Activated T-cell treated with anti-CD3 and anti-CD28 coated beads, Interleukin-2, amount 50 U/mL, for 1 hour (primary cell): ENCODE measurements at places on chromosomes 2 and 18.

DNA sequence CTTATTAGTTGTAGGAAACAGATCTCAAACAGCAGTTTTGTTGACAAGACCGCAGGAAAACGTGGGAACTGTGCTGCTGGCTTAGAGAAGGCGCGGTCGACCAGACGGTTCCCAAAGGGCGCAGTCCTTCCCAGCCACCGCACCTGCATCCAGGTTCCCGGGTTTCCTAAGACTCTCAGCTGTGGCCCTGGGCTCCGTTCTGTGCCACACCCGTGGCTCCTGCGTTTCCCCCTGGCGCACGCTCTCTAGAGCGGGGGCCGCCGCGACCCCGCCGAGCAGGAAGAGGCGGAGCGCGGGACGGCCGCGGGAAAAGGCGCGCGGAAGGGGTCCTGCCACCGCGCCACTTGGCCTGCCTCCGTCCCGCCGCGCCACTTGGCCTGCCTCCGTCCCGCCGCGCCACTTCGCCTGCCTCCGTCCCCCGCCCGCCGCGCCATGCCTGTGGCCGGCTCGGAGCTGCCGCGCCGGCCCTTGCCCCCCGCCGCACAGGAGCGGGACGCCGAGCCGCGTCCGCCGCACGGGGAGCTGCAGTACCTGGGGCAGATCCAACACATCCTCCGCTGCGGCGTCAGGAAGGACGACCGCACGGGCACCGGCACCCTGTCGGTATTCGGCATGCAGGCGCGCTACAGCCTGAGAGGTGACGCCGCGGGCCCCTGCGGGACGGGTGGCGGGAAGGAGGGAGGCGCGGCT lies at the start of gene TYMS:
TYMS (plus strand) TSS at position 343 of the 690 bp plus-strand sequence; CDS start at position 433, 90 bp downstream.
- DNase-seq: peak; percentile 37

DNA sequence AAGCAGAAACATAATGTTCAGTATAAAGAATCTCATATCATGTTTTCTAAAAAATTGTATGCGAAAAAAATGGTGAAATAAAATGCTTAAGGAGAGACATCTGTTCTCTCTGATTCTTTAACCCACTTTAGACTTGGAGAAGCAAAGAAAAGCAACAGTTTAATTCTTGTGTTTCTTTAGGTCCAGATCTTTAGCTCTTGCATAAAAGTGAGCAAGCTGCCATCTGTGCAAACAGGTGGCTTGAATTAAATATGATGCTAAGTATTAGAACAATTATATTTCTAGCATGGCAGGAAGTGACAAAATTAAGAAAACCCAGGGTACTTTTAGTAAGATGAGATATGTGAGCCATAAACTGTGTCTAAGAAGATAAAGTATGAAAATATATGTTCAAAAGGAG lies 1038.3 kb downstream of the DPP10 start:
- DNase-seq: no peak

- DNase-seq: peak; percentile 51
These were observed 25.6 kb downstream of the ZNF407 start for GRCh38 chr18:74623047-74623816.

DNA sequence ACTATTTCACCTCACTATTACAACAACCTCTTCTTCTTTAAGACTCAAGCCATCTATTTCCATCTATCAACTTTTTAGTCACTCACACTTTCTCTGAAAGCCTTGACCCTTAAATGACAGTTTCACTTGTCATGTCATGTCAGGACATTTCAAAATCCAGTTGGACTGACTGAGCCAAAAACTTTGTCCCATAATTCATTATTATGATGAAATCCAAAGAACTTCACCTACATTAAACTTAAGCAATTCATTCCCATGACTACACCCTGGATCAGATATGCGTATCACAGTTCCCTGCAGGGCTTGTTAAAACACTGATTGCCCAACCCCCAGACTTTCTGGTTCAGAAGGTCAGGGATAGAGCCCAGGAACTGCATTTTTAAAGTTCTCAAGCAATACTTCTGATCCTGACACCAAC lies 26.5 kb downstream of the LDAH start:
- no peak for DNase-seq

DNA sequence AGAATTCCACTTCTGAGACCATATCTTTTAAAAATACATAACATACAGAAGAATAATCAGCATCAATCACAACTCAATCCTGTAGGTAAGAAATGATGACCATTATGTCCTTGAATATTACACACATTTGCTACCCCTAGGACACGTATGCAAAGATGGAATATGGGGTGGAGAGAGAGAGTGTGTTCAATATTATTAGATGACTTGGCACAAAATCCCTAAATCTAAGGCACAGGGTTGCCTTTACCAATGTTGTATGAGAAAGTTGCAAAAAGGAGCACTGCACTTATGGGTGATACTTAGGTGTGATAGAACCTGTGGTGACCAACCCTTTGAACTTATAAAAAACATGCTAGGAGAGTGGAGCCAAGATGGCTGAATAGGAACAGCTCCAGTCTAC lies 326.2 kb upstream of the FSHR start:
- DNase-seq: no peak

- DNase-seq: no peak
These were observed 120.5 kb downstream of the TANC1 start for GRCh38 chr2:159088906-159089305.

GRCh38 chr18:24762511-24762910 lies 302.1 kb downstream of the HRH4 start:
- no peak for DNase-seq

- DNase-seq: no peak
These were observed 40.6 kb downstream of the NCK2 start for GRCh38 chr2:105785095-105785847.

DNA sequence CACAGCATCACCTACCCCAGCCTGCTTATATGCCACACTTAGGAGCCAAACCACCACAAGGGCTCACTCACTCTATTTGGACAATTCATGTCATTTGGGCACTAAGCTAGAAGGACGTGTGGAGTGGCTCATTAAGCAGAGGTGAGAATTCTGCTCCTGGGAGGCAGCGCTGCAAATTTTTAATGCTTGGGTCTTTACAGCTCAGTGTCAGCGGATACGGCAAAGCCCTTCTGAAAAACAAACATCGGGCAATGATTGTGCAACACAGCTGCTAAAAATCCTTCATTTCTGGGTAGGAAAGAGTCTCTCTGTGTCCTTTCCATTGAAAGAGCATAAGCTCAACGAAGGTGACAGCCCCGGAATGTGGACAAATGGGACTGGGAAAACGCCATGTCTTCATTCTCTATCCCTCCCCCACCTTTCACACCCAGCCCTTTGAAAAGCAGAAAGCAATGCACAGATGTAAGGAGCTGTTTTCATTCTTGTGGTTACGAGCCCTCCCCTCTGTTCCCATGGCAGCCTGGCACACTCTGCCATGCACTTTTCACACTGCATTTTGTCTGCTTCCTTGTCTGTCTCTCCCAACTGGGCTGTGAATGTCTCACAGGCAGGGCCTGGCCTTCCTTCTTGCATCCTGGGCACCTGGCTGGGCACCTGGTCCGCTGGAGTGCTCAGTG lies 16.0 kb downstream of the TMEM177 start:
- DNase-seq: peak; percentile 25

- no peak for DNase-seq
These were observed 8.9 kb downstream of the KRTCAP3 start for GRCh38 chr2:27451095-27451494.

GRCh38 chr2:33488715-33489540 lies 12.5 kb downstream of the RASGRP3 start:
- DNase-seq: no peak

GRCh38 chr2:112256654-112257053 lies 1.8 kb upstream of the ZC3H8 start:
- DNase-seq: no peak
